ENCODE measurements at places on chromosomes 1 and 21.

DNA sequence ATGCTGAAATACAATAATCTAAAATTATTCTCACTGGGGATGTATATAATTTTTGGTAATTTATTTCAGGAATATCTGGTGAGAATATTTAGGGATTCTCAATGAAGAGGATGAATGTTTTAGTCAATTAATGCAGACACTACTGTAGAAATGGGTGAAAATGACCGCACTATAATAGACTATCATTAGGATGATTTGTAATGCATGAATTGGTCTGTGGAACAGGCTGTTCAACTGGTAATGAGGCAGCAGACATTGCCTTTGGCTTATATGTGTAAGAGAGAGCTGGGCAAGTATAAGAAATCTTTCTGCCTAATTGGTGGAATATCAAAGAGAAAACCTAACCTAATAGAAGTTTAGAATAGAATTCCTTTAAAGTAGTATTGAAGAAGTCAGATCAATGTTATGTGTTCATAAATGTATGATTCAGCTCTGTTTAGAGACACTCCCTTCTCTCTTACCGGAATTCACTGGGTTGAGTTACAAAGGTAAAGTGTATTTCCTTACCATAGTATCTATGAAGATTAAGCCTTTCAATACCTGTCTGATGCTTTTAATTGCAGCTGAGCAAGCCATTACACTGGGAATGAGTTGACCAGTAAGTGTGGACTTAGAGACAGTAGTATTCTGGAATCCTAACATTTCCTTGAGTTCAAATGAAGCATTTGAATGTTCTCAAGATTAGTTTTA is 274.5 kb downstream of the S1PR1 start:
- no peak for DNase-seq

GRCh38 chr1:111269825-111270406 is 20.7 kb upstream of the CHIA start:
- DNase-seq, result no peak

- no peak for DNase-seq
Observed at GRCh38 chr1:173661271-173661670, 8.4 kb downstream of the ANKRD45 start.

GRCh38 chr1:180615493-180616290 is 16.1 kb upstream of the XPR1 start:
- DNase-seq, result no peak

DNA sequence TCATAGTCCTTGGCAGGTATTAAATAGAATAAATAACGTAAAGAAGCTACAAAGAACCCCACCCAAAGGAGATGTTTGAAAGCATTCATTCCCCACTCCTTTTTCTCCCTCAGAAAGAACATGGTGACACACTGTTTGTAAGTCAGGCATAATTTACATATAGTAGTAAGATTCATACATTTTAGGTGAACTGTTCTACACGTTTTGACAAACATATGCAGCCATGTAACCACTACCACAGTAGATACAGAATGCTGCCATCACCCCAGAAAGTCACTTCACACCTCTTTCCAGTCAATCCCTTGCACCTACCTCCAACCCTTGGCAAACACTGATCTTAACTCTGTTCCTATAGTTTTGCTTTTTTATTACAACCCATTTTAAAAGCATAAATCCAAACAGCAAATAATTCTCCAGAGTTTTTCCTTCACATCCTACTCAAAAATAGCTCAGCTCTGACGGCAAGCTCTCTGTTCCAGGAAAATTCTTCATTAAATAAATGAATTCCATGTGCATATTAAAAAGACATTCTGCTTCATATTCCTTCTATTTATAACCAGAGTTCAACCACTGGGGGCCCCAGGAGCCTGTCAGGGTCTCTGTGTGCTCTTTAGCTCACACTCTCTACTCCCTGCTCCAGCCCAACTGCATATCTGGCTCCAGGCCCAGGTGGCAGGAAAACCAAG is 258.8 kb downstream of the PLPP3 start:
- no peak for DNase-seq

GRCh38 chr1:42759114-42759513 is 7.7 kb downstream of the P3H1 start:
- no peak for DNase-seq
